ENCODE measurements at places on chromosomes 1 and 21. TPM values are rescaled to one million over a fixed set of nuclear protein-coding genes. Genes with fewer than 3 reads are reported as not detected.

- no peak for DNase-seq
- no peaks in the 10 kb centered on the region for H3K27me3 ChIP-seq
- H3K36me3 ChIP-seq: peaks cover 3% of the 10 kb centered on the region
- H3K4me1 ChIP-seq: no peaks in the 10 kb centered on the region
These were observed 97.4 kb upstream of the HP1BP3 start for GRCh38 chr1:20884513-20884912.

DNA sequence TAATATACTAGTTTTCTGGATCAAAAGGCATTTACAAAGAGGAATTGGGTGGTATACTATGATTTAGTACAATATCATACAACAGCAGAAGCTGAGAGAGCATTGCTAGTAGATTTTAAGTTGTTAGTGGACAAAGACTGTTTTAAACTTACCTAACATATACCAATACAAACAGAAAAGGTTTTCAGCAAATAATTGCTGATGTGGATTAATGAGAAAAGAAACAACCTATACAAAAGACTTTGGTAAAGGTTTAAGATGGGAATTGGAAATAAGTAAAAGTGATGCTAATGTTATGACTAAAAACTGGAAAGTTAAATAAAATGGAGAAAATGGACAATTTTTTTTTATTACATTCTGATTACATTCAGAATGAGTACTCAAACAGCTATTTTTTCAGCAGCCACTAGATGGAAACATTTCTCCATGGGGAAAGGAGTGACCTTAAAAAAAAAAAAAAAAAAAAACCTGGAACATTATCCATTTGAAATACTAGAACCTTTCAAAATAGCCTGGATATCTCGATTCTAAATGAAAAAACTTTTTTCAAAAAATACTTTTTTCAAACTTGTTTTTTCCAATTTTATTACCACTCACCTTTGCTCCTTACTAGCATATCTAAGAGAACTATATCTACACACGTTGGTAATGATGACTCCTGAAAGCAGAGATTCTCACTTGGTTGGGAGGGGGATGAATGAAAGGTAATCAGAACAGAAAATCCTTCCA is 55.4 kb downstream of the EPRS1 start:
- H3K4me1 ChIP-seq: no peaks in the 10 kb centered on the region
- peaks cover 27% of the 10 kb centered on the region for H3K36me3 ChIP-seq
- no peak overlapping the region for H3K4me3 ChIP-seq
- H3K27me3 ChIP-seq: no peaks in the 10 kb centered on the region

GRCh38 chr1:177383715-177384114 is 213.0 kb downstream of the BRINP2 start:
- peaks cover 2% of the 10 kb centered on the region for H3K36me3 ChIP-seq
- no peak for DNase-seq
- H3K4me3 ChIP-seq: no peak overlapping the region
- no peak overlapping the region for H3K27ac ChIP-seq

The MANEAL gene
- 1.9 TPM for total RNA-seq

DNA sequence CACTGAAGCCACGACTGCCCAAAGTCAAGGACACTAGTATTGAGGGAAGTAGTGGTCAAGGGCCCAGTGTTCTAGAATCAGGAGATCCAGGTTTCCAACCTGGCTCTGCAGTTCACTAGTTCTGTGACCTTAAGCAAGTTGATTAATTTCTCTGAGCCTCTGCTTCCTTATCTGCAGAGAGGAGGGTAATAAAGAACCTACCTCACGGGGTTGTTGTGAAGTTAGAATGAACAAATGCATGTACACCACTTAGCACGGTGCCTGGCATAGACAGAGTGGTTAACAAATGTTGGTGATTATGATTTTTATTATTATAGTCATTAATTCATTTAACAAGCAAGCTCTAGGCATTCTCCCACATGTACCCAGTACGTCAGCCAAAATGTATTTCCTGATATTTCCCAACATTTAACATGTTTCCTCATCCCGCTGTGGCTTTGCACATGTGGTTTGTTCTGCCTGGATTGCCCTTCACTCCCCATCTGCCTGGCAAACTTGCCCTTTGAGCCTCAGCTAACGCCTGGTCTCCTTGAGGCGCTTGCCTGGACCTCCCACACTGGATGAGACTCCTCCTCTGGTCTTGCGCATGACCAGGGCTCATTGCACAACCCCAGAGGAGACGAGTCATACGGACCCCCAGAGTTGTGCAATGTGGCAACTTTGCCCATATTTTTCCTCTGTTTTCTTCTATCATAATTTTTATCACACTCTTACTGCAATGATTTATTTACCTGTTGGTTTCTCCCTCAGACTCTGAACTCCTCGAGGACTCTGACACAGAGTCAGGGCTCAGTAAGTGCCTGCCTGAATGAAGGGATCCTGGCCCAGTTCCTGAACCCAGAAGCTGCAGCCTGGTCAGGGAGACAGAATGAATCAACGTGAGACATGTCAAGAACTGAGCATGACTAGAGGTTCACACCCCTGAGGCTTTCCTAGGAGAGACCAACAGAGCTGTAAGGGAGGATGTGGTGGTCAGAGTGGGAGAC is 20.7 kb upstream of the MFSD2A start:
- no peak overlapping the region for H3K4me3 ChIP-seq
- no peak overlapping the region for H3K27ac ChIP-seq
- no peak for DNase-seq
- no peaks in the 10 kb centered on the region for H3K36me3 ChIP-seq
- H3K4me1 ChIP-seq: peaks cover 4% of the 10 kb centered on the region

GRCh38 chr1:93002781-93003180 is 41.5 kb upstream of the DIPK1A start:
- no peak for DNase-seq
- H3K36me3 ChIP-seq: no peaks in the 10 kb centered on the region
- peaks cover 23% of the 10 kb centered on the region for H3K27me3 ChIP-seq
- no peak overlapping the region for H3K4me3 ChIP-seq
- no peaks in the 10 kb centered on the region for H3K4me1 ChIP-seq

DNA sequence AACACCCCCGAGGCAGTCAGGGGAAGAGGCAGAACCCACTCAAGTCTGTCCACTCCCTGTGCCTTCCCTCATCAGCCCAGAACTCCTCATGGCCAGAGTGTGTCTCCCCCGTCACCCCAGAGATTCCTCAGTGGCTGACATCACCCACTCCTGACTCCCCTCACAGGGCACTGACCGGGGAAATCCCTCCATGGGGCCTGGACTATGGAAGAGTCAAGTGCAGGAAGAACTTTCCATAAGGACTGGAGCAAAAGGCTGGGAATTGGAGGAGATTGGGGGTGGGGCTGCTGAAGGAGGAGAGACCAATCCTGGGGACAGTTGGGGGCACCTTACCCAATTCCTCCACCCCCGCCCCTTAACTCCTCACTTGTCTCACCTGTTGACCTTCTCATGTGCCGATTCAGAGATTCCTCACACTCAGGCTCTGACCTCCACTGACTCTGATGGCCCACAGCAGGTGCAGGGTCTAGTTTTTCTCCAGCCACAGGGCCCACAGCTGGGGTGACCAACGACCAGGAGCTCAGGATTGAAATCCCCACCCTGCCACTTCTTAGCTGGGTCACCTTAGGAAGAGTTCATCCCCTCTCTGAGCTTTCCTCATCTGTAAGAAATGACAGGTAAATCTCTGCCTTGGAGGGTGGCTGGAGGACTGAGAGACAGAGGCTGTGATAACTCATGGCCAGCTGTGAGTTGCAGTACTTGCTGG is 481 bp upstream of the EXTL1 start:
- H3K27ac ChIP-seq: no peak overlapping the region
- H3K27me3 ChIP-seq: no peaks in the 10 kb centered on the region
- no peaks in the 10 kb centered on the region for H3K36me3 ChIP-seq
- H3K4me3 ChIP-seq: no peak overlapping the region

The RAB7B gene
- total RNA-seq: not detected

DNA sequence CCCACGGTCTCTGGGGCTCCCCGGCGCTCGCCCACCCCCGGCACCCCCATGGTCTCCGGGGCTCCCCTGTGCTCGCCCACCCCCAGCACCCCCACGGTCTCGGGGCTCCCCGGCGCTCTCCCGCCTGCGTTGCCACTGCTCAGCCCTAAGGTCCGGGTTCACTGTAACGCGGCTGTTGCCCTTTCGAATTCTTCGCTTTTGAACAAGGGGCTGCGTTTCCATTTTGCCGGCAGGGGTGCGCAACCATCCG is 5.2 kb upstream of the FTCD start:
- H3K27me3 ChIP-seq: peaks cover 13% of the 10 kb centered on the region
- no peaks in the 10 kb centered on the region for H3K4me1 ChIP-seq
- H3K27ac ChIP-seq: no peak overlapping the region

The PTPRC gene
- total RNA-seq: 490 TPM

DNA sequence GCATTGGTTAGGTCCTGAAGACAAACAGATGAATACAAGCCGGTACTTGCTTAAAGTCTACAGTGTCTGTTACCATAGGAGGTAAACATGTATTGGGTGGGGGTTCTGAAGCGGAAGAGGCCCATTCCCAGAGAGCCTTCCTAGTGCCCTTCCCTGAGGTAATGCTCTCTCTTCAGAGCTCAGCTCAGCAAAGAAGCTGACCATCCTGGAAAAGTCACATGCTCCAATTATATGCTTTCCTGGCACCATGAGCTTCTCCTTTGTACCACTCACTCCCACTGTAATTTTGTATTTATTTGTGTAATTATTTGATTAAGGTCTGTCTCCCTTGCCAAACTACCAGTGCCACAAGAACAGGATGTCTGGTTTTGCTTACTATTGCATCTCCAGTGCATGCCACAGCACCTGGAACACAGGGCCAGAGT is 42.0 kb downstream of the RAB3B start:
- no peak overlapping the region for H3K27ac ChIP-seq
- no peaks in the 10 kb centered on the region for H3K36me3 ChIP-seq
- H3K27me3 ChIP-seq: peaks cover 5% of the 10 kb centered on the region
- H3K4me3 ChIP-seq: no peak overlapping the region
- DNase-seq: no peak
- peaks cover 5% of the 10 kb centered on the region for H3K4me1 ChIP-seq

DNA sequence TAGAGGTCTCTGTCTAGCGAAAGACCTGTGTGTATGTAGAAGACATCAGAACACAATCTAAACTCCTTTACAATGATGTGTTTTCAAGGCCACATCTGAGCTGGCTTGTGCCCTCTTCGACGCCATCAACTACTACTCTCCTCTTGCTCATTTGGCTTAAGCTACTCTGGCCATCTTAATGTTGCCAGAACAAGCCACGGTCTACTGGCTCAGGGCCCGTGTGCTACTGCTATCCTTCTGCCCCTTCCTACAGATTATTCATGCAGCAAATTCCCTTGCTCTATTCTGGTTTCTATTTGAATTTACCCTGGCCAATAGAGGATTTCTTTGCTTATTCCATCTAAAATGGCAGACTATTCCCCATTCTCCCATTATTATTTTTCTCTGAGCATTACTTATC is 121.7 kb downstream of the ZZZ3 start:
- DNase-seq: no peak
- no peak overlapping the region for H3K4me3 ChIP-seq
- H3K27me3 ChIP-seq: no peaks in the 10 kb centered on the region

The HES5 gene
- not detected for total RNA-seq

DNA sequence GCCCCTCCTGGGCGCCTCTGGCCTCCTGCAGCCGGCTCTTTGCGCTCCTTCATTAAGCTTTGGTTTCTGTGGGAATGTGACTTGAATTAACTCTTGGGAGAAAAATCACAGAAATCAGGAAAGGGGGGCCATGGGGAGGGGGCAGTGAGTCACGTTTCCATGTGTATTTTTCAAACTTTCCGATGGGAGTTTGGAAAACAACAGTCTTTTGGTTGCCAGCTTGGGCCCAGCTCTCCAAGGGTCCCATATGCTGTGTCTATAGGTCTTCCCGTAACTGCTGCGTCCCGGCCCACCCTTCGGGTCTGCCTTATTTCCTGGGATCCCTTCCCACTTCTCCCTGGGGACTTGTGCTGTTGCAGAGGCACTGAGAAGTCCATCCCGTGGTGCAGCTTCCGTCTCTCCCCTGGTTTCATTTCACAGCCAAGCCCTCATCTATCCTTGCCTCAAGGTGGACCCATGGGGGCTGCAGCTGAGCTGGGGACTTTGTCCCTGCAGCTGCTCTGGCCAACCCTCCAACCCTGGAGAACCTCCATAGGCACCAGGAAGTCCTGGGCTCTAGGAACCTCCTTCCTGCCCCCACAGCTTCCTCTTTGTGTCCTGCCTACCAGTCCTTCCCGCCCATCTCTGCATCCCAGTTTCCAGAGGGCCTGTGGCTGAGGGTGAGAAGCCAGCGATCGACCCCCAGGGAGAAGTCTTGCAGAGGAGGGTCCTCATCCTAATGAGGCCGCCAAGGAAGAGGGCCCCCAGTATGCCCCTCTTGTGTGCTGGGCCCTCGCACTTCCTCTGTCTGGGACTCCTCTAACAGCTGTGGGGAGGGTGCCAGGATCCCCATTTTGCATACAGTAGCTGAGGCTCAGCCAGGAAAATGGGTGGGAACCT is 11.6 kb upstream of the LMNA start:
- no peak overlapping the region for H3K27ac ChIP-seq
- no peak overlapping the region for H3K4me3 ChIP-seq
- H3K36me3 ChIP-seq: peaks cover 3% of the 10 kb centered on the region
- no peaks in the 10 kb centered on the region for H3K27me3 ChIP-seq

- peaks cover 5% of the 10 kb centered on the region for H3K4me1 ChIP-seq
- H3K36me3 ChIP-seq: no peaks in the 10 kb centered on the region
- peaks cover 12% of the 10 kb centered on the region for H3K27me3 ChIP-seq
- H3K27ac ChIP-seq: no peak overlapping the region
- DNase-seq: peak; percentile 32
- no peak overlapping the region for H3K4me3 ChIP-seq
These were observed 16.2 kb upstream of the ERICH3 start for GRCh38 chr1:74689621-74690363.

DNA sequence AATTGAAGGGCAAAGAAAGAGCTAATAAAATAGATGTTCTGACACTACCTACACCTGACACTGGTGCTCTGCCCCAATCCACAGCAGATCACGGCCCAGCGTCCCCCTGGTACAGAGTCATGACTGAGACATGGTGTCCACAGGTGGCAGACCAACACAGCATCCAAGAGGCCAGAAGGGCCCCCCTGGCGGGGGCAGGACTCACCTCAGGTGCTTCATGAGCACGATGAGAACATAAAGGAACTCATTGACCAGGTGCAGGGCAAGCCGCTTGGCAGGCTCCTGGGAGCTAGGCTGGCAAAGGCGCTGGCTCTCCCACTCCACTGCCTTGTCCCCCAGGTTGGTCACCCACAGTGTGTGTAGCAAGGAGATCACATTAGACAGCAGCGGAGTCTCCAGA is 20.4 kb downstream of the MRAP start:
- H3K36me3 ChIP-seq: peaks cover 6% of the 10 kb centered on the region
- H3K4me3 ChIP-seq: no peak overlapping the region
- H3K4me1 ChIP-seq: no peaks in the 10 kb centered on the region
- H3K27me3 ChIP-seq: no peaks in the 10 kb centered on the region

The CCDC27 gene
- total RNA-seq: not detected
